Progenitor cell of endocrine pancreas (in vitro differentiated cells): ENCODE measurements at places on chromosomes 1 and 21.

GRCh38 chr21:35559128-35559828 lies 501.0 kb downstream of the SETD4 start:
- DNase-seq: no peak
- H3K36me3 ChIP-seq: no peaks in the 10 kb centered on the region
- no peak overlapping the region for H3K4me3 ChIP-seq

GRCh38 chr1:101357444-101357986 lies 120.7 kb downstream of the S1PR1 start:
- no peak overlapping the region for H3K4me3 ChIP-seq
- no peak overlapping the region for H3K27ac ChIP-seq
- H3K27me3 ChIP-seq: no peaks in the 10 kb centered on the region
- H3K4me1 ChIP-seq: peaks cover 9% of the 10 kb centered on the region
- DNase-seq: peak; percentile 45
- no peaks in the 10 kb centered on the region for H3K36me3 ChIP-seq

DNA sequence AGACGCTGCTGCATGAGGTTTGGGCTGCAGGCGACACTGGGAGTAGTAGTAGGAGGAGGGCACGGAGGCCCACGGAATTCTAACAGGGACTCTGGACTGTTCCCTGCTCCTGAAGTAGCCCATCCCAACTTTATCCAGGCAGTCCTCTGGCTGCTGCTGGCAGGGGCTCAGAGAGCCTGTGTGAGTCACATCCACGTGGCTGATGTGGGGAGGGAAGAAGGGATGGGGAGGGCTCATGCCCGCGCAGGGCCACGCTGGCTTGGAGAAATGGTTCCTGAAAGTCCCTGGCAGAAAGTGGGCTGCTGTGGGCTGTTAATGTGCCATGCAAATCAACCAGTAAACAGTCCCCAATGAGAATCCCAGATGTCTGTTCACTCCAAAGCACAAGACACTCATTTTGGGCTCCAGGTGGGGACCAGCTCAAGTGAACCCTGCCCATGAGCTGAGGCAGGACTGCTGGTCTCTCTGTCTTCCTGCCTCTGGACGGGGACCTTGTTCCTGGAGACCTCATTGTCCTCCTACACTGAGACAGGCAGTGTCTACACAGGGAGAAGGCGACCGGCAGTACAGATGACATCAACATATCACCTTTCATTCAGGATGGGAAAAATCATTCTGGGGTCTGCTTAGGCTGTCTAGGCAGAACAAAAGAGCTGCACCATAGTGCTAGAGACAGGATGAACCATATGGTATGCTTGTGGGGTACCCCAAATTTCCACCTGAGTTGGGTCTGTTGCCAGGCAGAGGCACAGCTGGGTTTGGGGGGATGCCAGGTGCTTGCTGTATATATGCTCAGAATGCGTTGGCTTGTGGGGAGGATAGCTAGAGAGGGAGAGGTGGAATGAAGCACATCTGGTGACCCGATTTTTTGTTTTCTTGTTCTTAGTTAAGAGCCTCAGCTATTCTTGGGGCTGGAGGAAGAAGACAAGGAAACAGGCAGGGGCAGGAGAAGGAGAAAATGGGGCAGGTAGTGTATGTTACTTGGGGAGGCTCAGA lies 57.9 kb upstream of the FMOD start:
- no peak overlapping the region for H3K27ac ChIP-seq
- H3K4me1 ChIP-seq: no peaks in the 10 kb centered on the region
- peaks cover 11% of the 10 kb centered on the region for H3K27me3 ChIP-seq
- no peak for DNase-seq
- H3K4me3 ChIP-seq: no peak overlapping the region

DNA sequence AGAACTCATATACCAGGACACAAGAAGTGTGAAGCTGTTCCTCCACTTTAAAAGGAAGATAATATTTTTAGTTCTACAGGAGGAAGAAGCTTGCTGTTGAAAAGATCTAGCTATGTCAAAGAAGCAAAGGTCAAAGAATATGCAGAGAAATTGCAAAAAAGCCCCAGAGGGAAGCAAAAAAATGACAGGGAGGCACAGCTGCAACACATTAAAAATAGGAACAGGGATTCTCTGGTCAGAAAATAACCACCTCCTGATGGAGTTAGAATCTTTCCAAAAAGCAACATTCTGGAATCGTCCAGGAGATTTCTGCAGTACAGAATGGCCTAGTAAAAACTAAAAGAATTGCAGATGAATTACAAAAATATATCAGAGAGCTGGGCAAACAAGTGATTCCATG lies 238.9 kb upstream of the PRMT6 start:
- DNase-seq: no peak
- no peak overlapping the region for H3K4me3 ChIP-seq
- H3K27ac ChIP-seq: no peak overlapping the region

- peaks cover 9% of the 10 kb centered on the region for H3K4me1 ChIP-seq
- H3K27me3 ChIP-seq: no peaks in the 10 kb centered on the region
- H3K4me3 ChIP-seq: no peak overlapping the region
- H3K27ac ChIP-seq: peak overlapping the region; percentile 11
- no peak for DNase-seq
Measured at GRCh38 chr1:171313319-171313834, 606 bp upstream of the FMO4 start.

GRCh38 chr1:70504176-70504820 lies 93.2 kb downstream of the CTH start:
- no peaks in the 10 kb centered on the region for H3K4me1 ChIP-seq
- peaks cover 3% of the 10 kb centered on the region for H3K27me3 ChIP-seq
- no peak overlapping the region for H3K27ac ChIP-seq
- H3K4me3 ChIP-seq: no peak overlapping the region

- DNase-seq: no peak
- no peaks in the 10 kb centered on the region for H3K4me1 ChIP-seq
- no peak overlapping the region for H3K4me3 ChIP-seq
- H3K36me3 ChIP-seq: no peaks in the 10 kb centered on the region
Measured at GRCh38 chr1:32918179-32918578, 17.0 kb upstream of the TMEM54 start.
